ENCODE measurements at places on chromosomes 2 and 18. TPM values are rescaled to one million over a fixed set of nuclear protein-coding genes. Genes with fewer than 3 reads are reported as not detected.

The PTPRN gene
- total RNA-seq = 1.0 TPM

The RNU2-63P gene
- total RNA-seq = 17.0 TPM

The RPRM gene
- 73.5 TPM for total RNA-seq

The SERPINB11 gene
- total RNA-seq = 0.32 TPM

The ZNF514 gene
- 19.2 TPM for total RNA-seq

The ZNG1B gene
- total RNA-seq = 32.2 TPM

The PPP1R1C gene
- total RNA-seq = 0.63 TPM

The OR6B2 gene
- not detected for total RNA-seq

The SCG2 gene
- total RNA-seq = 2.0 TPM

The CTLA4 gene
- total RNA-seq = not detected

The MBP gene
- total RNA-seq = 2.6 TPM

The GAREM2 gene
- total RNA-seq = 3.2 TPM

The INPP5D gene
- total RNA-seq = 4.5 TPM

The FHL2 gene
- 3.9 TPM for total RNA-seq

The IL1RL1 gene
- total RNA-seq = 0.36 TPM

The MYO7B gene
- 1.3 TPM for total RNA-seq

The GALNT14 gene
- 1.3 TPM for total RNA-seq

The COMMD1 gene
- total RNA-seq = 23.6 TPM

The GCKR gene
- total RNA-seq = 2.4 TPM

The MAL gene
- total RNA-seq = 2.9 TPM

The KIF1A gene
- total RNA-seq = 123 TPM

The TIMM21 gene
- total RNA-seq = 40.4 TPM

The AGXT gene
- not detected for total RNA-seq

The CDCA7 gene
- 1.7 TPM for total RNA-seq

The SIX3 gene
- total RNA-seq = 0.49 TPM

The IL1B gene
- total RNA-seq = 113 TPM

The TMEM198 gene
- total RNA-seq = 4.8 TPM

The MC2R gene
- total RNA-seq = 0.44 TPM

The WNT6 gene
- 0.24 TPM for total RNA-seq

The PUM2 gene
- 29.1 TPM for total RNA-seq

The AMMECR1L gene
- total RNA-seq = 14.8 TPM

The C2orf80 gene
- 6.3 TPM for total RNA-seq

The LONRF2 gene
- 15.0 TPM for total RNA-seq

The SPDYA gene
- total RNA-seq = 3.2 TPM

The RAB17 gene
- total RNA-seq = 0.32 TPM

The LIPG gene
- 17.4 TPM for total RNA-seq

The RUFY4 gene
- 0.88 TPM for total RNA-seq

The IL18RAP gene
- 3.2 TPM for total RNA-seq

The NAT8 gene
- total RNA-seq = 1.3 TPM

The ALLC gene
- total RNA-seq = 0.18 TPM

The RBM43 gene
- 4.5 TPM for total RNA-seq

The NYAP2 gene
- 9.2 TPM for total RNA-seq

The RAB6C gene
- total RNA-seq = 0.94 TPM

The CABLES1 gene
- 1.4 TPM for total RNA-seq

The SPP2 gene
- total RNA-seq = not detected

The KCNJ3 gene
- total RNA-seq = 0.64 TPM

The ZAP70 gene
- total RNA-seq = 1.2 TPM

The IGFBP2 gene
- 710 TPM for total RNA-seq

The MEP1B gene
- 0.17 TPM for total RNA-seq

The ASIC4 gene
- total RNA-seq = 36.0 TPM

The ERBB4 gene
- total RNA-seq = 17.5 TPM

The SSB gene
- 107 TPM for total RNA-seq

The PAX3 gene
- total RNA-seq = 0.76 TPM

The DLGAP1 gene
- total RNA-seq = 0.81 TPM

The OTOS gene
- not detected for total RNA-seq

The ANKRD29 gene
- 0.88 TPM for total RNA-seq

The EMILIN1 gene
- total RNA-seq = 23.5 TPM

Data from motor neuron (in vitro differentiated cells).